ENCODE measurements at places on chromosomes 7 and 10.

GRCh38 chr10:62456611-62457101 is 82.5 kb downstream of the ZNF365 start:
- DNase-seq = peak; percentile 54

- no peak for DNase-seq
Observed at GRCh38 chr7:154757756-154758155, 245.2 kb downstream of the PAXIP1 start.

DNA sequence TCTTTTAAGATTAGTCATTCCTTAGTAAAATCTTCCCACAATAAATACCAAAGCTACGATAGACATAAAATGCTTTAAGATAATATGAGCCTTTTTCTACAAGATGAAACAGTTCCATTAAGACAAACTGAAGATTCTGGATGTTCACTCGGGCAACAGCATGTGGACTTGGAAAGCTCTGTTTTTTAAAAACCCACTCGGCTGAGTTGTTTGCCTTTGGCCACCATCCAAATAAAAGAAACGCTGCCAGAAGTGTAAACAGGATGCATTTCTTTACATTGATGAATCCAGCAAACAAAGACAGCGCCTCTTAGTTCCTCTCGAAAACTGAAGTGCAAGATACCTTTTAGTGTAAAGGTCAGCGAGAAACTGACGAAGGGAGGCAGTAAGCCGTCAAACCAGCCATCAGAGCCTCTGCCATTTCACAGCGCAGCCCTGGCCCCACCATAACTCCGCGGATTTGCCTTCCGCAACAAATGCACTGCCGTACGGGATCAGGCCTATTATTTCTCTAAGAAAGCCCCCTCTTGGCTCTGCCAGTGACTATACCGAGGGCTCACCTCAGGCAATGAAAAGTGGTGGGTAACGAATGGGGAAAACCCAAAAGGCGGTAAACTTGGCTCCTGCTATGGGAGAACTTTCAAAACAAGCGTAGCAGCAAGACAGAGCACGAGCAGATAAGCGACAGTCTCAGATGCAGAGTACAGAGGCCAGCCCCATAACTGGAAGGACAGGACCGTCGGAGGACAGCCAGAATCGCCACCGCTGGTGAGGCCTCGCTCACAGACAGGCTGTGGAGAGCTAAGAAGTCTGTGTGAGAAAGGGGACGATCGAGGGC is 41.4 kb downstream of the GNA12 start:
- DNase-seq = no peak

DNA sequence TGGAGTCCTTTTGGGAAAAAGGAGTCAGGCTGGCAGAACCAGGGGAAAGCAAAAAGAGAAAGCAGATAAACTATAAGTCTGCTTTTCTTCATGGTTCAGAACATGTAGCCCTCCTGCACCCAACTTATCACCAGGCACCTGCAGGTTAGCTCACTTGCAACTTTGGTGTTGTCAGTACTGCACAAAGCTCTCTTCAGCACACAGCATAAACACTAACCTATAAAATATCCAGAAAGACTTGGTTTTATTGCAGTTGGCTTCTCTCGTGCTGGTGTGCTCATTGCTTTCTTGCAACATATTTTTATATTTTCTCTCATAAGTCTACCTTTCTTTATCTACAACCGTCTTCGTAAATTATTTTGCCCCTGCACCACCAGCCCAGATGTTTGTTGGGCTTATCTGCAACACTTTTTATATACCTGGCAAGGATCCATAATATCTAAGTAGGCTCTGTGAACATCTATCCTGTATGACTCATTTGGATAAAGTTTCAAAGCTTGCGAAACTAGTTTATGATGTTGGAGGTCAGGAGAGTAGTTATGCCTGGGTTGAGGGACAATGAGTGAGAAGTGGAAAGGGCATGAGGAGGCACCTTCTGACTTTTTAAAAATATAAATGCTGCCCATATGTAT is 164.6 kb downstream of the ANKRD30A start:
- no peak for DNase-seq

DNA sequence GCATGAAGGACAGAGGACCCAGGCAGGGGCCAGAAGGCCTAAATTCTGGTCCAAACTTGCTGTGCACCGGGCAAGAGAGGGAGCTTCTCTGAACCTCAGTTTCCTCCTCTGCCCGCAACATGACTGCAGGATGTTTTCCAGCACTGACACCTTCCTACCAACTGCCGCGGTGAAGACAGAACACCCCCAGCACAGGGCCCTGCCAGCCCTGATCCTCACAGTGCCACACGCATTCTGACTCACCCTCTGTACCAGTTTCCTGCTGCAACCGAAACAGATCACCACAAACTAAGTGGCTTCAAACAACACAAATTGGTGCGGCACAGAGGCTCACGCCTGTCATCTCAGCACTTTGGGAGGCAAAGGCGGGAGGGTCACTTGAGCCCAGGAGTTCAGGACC is 18.1 kb downstream of the MAD1L1 start:
- peak; percentile 17 for DNase-seq

DNA sequence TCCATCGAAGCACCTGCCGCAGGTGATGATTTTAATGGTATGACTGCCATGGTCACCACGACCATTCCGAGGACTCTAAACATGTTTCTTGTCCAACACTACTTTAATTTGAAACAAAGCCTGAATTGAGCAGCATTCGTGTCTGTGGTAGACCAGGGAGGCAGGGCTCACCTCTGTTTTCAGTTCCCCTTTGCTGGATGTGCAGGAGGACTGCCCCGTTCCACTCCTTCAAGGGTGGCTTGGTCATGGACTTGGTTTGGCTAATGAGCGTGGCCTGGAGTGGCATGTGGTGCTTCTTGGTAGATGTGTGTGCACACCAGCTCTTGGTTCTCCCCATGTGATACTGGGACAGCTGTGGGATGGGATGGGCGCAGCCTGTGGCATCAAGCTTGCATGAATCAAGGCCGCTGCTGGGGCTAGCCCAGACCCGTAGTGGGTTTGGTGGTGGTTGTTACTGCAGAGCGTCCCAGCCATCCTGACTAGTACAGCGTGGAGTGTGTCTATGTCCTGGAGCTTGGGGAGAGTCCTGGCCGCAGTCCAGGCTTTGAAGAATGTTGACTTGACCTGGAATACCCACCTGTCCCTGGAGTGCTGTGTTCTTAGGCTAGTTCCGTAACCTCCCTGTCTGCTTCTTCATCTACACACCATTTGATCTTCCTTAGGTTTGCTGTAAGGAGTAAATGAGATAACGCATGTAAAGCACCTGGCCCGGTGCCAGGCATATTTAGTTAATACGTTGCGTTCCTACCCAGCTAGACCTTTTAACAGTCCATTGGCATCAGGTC is 34.8 kb downstream of the MGMT start:
- no peak for DNase-seq

- DNase-seq = no peak
Observed at GRCh38 chr7:38054199-38054598, 123.8 kb upstream of the STARD3NL start.

- no peak for DNase-seq
Observed at GRCh38 chr7:98668255-98668654, 51.2 kb downstream of the NPTX2 start.

DNA sequence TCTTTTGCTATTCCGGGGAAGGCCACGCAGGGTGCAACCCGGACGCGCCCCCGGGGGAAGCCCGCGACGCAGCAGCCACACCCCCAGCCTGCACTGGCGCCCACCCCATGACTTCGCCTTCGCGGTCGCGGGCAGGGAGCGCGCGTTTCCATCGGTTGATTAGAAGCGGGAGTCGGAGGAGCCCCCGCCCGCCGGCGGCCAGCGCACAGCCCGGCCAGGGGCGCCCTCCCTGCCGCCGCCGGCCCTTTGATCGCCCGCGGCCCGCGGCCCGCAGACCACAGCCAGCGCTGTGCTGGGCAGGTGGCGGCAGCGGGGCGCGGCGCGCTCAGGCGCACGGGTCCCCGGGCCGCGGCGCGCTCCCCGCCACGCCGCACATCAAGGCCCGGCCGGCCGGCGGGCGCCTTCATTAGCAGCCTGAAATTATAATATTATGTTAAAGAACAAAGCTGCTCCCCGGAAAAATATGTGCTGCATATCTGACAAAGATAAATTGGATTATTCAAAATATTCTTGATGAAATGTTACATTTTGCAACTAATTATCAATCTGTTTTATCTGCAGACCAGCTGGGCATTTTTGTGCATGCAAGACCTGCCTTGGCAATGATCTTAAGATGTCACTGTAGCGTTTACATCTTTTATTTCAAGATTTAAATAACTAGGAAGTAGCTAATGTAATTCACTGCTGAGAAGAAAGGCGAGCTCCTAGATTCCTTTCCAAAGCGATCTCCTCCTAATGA is 160.7 kb upstream of the MKI67 start:
- DNase-seq = no peak

DNA sequence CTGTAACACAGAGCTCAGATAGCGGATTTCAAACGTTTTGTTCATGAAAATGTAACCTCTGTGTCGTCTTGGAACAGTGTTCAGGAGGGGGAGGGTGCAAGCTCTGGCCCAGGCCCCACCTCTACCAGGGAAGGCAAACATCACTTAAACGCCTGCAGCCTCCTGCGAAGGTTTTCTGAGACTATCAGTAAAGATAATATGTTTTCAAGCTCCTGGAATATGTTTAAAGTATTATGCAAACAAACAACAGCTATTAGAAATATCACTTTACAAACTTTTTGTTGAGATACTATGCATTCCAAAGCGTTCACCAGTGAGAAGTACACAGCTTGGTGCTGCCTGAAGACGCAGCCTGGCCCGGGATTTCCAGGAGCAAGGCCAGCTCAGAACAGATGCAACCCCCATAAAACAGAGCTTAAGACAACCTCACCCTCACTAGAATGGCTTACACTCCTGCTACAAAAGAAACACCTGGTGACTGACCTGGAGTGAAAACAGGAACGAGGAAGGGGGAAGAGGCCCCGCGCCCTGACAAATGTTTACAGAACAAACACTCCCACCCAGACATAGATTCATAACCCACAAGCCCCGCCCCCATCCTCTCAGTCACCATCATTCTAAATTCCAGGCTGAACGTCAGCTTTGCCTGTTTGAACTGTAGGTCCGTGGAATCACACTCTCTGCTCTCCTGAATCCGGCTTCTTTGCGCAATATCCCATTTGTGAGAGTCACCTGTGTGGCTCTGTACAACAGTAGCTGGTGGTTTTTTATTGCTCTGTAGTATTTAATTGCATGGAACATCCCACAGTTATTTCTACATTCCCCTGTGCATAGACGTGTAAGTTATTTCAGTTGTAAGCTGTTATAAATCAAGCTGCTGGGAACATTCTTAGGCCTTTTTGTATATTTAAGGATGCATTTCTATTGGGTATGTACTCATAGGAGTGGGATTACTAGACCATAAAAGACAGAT is 155.0 kb downstream of the PTPRN2 start:
- DNase-seq = no peak

- no peak for DNase-seq
Observed at GRCh38 chr7:4006687-4007086, 675.4 kb upstream of the FOXK1 start.

GRCh38 chr7:22387583-22387982 is 30.6 kb upstream of the RAPGEF5 start:
- no peak for DNase-seq

DNA sequence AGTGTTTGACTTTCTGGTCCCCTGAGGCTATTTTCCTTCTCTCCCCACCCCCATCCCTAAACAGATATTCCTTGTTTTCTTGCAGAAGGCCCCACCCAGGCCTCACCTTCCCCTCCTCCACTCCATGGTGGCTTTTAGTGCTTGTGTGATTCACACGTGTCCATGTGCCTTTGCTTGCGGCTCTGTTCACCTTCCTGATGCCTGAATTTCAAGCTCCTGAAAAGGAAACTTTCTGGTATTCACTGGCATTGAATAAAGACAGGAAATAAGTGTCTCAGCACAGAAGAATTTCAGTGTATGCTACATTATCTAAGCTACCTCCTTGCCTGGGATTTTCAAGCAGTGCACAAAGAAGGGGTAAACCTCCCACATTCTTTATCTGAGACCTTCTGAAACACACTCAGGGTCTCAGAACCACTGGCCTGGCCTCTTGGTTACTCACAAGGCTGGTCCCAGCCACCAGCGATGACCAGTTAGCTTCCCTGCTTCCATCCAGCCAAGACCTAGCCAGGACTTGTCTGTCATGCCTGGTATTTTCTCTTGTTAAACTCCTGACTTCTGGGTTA is 17.2 kb upstream of the UBE2H start:
- DNase-seq = no peak
